ENCODE measurements at places on chromosomes 2 and 18. TPM values are rescaled to one million over a fixed set of nuclear protein-coding genes. Genes with fewer than 3 reads are reported as not detected.

DNA sequence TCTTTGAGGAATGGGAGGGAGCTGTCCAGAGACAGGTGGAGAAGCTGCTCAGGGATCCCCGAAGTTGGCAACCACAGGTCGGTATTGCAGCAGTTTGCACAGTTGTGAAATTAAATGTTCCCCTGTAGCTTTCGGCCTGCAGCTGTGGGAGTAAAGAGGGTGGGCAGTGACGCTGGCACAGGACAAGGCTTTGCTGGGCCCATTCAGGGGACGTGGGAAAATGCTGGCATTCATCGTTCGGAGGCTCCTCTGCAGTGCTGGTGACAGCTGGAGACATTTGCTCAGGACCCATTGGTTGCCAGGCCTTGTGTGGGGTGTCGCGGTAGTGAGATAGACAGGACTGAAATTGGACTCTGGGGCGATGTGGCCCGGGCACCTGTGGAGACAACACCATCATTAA lies 173.7 kb downstream of the MYCN start:
- DNase-seq: no peak
- no peak overlapping the region for H3K27ac ChIP-seq
- H3K4me1 ChIP-seq: no peaks in the 10 kb centered on the region
- H3K27me3 ChIP-seq: no peaks in the 10 kb centered on the region
- no peak overlapping the region for H3K4me3 ChIP-seq

DNA sequence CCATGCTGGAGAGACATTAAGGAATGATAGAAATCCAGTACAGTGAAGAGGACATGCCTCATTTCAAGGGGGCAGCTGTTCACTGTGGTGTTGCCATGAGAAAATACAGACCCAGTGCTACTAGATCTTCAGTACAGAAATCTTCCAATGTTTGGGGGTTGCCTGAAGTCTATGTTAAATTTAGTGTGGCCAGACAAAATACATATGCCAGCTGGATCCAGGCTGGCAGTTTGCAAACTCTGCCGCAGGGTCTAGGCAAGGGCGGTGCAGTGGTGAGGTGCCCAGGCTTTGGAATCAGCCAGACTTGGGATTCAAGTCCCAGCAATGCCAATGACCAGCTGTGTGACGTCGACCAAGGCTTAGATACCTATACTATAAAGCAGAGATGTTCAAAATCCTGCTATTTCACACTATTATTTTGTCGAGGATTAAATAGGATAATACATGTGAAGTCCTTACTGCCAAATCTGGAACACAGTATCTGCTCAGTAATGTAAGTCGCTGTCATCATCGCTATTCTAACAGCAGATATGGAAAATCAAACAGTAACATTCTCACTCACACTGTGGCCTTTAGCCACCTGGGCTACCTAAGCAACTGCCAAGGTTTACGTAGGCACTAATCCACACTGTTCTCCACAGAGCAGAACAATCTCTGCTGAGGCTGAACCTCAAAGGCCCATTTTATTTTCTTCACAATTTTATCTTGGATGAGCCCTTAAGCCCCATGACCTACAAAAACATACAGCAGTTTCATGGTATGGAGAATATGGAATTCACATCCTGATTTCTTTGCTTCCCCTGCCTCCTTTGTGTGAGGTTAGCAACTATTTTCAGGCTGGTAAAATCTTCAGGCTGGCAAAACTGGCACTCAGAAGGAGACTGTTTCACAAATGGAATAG lies 5.9 kb upstream of the TMSB10 start:
- H3K4me1 ChIP-seq: peaks cover 76% of the 10 kb centered on the region
- no peak for DNase-seq
- H3K27ac ChIP-seq: peak overlapping the region; percentile 99

Gene CTLA4
- 13.7 TPM for total RNA-seq

DNA sequence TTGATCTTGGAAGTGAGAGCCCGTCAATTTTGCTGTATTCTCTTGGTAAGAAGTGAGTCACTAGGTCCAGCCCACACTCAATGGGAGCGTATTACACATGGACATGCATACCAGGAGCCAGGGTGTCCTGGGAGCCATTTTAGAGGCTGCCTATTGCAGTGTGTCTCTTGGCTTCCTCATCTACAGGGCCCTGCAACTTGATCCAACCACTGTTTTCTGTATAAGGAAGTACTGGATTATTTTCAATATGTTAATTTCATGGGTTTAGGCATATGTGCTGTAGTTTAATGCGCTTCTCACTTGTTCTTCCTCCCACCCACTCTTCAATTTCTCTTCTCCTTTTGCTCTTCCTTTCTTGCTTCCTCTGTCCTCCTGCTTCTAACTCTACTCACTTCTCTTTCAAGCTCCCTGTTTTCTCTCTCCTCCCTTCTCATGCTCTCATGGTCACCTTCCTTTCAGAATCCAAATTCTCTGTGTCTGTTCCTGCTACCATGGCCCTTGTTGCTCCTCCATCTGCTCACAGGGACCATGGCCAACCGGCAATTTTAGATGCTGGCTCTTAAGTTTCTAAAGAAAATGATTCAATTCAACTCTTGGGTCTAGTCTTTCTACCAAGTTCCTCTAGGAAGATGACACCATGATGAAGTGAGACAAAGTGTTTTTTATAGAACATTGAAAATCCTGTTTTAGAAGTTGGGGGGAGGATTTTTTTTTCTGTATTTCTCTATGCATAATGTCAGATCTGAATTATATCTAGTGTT lies 152.0 kb upstream of the ZEB2 start:
- H3K36me3 ChIP-seq: no peaks in the 10 kb centered on the region
- no peaks in the 10 kb centered on the region for H3K27me3 ChIP-seq
- no peak overlapping the region for H3K4me3 ChIP-seq
- no peak for DNase-seq
- peaks cover 5% of the 10 kb centered on the region for H3K4me1 ChIP-seq

- H3K36me3 ChIP-seq: no peaks in the 10 kb centered on the region
- DNase-seq: no peak
- no peaks in the 10 kb centered on the region for H3K4me1 ChIP-seq
- no peak overlapping the region for H3K4me3 ChIP-seq
Observed at GRCh38 chr2:236070236-236070635, 98.0 kb downstream of the GBX2 start.

DNA sequence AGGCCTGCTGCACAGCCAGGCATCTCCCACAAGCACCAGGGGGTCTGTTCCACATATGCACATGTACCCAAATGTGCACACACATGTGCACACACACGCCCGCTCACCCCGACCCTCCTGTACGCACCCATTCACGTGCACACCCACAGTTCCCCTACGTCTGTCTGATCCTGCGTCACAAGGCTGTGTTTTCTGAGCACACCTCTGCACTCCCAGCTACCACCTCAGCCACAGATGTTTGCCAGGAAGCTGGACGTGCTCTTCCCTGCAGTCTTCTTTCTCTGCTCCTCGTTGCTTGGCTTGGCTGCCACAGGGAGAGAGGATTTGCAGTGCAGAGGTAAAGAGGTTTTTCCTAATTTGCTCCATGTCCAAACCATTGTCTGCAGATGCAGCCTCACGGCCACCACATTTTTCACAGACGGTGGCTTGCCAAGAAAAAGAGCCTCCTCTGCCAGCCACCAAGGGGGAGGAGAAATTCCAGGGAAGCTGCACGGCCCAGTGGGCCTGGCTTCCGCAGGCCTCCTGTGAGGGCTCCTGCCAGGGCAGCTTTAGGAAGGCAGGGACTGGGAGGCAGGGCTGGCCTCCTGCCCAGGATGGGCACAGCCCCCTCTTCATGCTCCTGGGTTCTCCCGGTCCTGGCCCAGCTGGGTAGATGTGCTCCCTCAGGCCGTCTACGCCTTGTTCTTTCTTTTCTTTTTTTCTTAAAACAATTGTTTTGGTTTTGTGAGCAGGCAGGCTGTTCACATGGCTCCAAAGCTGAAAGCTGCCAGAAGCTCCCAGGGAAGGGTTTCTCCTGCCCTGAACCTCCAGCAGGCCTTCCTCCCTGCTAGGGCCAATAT lies 29.3 kb upstream of the HS6ST1 start:
- peaks cover 4% of the 10 kb centered on the region for H3K36me3 ChIP-seq
- peaks cover 5% of the 10 kb centered on the region for H3K27me3 ChIP-seq
- no peaks in the 10 kb centered on the region for H3K4me1 ChIP-seq

Gene COPS9
- 131 TPM for total RNA-seq

Gene TCF23
- not detected for total RNA-seq

GRCh38 chr2:127121776-127122176 lies 14.8 kb upstream of the BIN1 start:
- no peaks in the 10 kb centered on the region for H3K36me3 ChIP-seq
- no peaks in the 10 kb centered on the region for H3K27me3 ChIP-seq
- H3K27ac ChIP-seq: no peak overlapping the region
- H3K4me3 ChIP-seq: no peak overlapping the region

GRCh38 chr2:28678944-28679343 lies 72.7 kb upstream of the PPP1CB start:
- no peak for DNase-seq
- H3K4me3 ChIP-seq: peak overlapping the region; percentile 61
- peak overlapping the region; percentile 99 for H3K27ac ChIP-seq
- peaks cover 70% of the 10 kb centered on the region for H3K4me1 ChIP-seq
- no peaks in the 10 kb centered on the region for H3K27me3 ChIP-seq
- no peaks in the 10 kb centered on the region for H3K36me3 ChIP-seq

- no peak overlapping the region for H3K27ac ChIP-seq
- peaks cover 12% of the 10 kb centered on the region for H3K27me3 ChIP-seq
- H3K36me3 ChIP-seq: no peaks in the 10 kb centered on the region
- no peak for DNase-seq
Observed at GRCh38 chr2:199382091-199382490, 75.6 kb downstream of the SATB2 start.

DNA sequence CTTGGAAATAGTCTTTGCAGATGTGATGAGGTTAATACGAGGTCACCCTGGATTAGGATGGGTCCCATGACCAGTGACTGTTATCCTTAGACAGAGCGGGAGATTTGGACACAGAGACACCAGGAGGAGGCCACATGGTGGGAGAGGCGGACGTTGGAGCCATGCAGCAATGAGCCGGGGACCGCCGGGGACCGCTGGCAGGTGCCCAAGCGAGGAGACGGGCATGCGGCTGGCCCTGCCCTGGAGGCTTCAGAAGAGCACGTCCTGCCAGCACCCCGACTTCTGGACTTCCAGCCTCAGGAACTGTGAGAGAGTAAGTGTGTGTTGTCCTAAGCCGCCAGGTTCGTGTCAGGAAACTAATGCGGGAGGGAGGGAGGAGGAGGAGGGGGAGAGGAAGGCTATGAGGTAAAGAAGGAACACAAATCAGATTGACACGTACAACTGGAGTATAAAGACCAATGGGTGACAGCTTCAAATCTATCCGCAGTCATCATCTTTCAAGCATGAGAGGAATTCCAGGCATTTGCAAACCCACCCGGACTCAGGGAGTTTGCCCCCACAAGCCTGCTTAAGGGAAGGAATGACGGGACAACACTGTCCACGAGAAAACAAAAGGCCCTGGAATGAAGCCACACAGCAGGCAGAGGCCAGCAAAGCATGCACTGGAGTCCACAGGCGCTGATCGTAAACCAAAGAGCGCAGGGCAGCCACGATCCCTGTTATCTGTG lies 11.6 kb upstream of the BOK start:
- no peaks in the 10 kb centered on the region for H3K4me1 ChIP-seq
- H3K36me3 ChIP-seq: no peaks in the 10 kb centered on the region

GRCh38 chr18:41513438-41513837 lies 441.6 kb upstream of the PIK3C3 start:
- no peak overlapping the region for H3K27ac ChIP-seq
- no peak overlapping the region for H3K4me3 ChIP-seq
- H3K36me3 ChIP-seq: no peaks in the 10 kb centered on the region

GRCh38 chr18:9861157-9861556 lies 24.6 kb upstream of the TXNDC2 start:
- peaks cover 9% of the 10 kb centered on the region for H3K36me3 ChIP-seq
- H3K27ac ChIP-seq: no peak overlapping the region
- no peak overlapping the region for H3K4me3 ChIP-seq
- no peak for DNase-seq
- H3K27me3 ChIP-seq: peaks cover 3% of the 10 kb centered on the region

DNA sequence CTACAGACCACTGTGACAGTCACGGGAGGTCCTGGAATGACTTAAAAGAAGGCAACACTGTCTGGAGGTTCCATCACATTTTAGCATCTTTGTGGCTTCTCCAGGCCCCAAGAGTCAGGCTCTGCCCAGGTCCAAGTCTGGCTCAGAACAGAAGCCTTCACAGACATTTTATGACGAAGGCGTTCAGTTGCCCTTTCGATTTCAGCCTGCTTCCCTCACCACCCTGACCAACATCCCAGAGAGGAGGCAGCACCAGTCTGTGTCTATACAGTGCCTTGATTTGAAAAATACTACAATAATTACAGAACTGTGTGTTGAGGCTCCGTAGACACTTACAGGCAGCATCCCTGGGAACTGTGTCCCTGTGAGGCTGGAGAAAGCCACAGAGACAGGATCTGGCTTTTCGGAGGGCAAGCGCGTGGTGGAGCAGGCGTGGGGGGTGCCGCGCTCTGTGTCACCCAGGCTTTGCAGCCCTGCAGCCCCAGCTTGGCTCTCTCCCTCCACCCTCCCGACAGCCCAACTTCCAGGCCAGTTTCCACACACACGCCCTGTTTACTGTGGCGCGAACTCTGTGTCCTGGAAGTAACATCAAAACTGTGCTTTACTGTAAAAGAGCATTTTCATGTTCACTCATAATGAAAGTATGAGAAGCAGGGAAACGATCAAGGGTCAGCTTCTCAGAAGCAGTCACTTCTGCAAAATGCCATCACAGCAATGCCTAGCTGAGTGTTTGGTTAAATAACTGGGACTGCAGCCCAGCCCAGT lies 153.5 kb upstream of the ALKAL2 start:
- peaks cover 39% of the 10 kb centered on the region for H3K4me1 ChIP-seq
- peak overlapping the region; percentile 71 for H3K4me3 ChIP-seq
- H3K27ac ChIP-seq: peak overlapping the region; percentile 49
- peaks cover 2% of the 10 kb centered on the region for H3K27me3 ChIP-seq

DNA sequence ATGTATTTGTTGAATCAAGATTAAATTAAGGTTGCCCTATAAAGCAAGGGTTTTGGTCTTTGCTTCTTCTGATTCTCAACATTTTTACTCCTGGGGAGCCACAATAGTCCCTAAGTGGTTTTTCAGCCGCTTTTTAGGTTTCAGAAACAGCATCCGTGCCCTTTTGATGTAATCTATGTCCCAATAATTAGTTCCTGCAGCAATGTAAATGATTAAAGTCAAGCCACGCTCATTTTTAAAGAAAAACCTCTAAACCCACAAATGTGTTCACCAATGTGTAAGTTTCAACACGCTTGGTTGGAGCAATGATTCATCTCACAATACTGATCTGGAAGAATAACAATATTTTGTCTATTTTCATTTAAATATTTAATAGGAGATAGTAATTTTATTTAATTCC lies 5.6 kb downstream of the ARL4C start:
- H3K36me3 ChIP-seq: peaks cover 37% of the 10 kb centered on the region
- H3K27me3 ChIP-seq: no peaks in the 10 kb centered on the region
- peak overlapping the region; percentile 98 for H3K27ac ChIP-seq
- peak overlapping the region; percentile 95 for H3K4me3 ChIP-seq
- no peak for DNase-seq
- peaks cover 74% of the 10 kb centered on the region for H3K4me1 ChIP-seq

DNA sequence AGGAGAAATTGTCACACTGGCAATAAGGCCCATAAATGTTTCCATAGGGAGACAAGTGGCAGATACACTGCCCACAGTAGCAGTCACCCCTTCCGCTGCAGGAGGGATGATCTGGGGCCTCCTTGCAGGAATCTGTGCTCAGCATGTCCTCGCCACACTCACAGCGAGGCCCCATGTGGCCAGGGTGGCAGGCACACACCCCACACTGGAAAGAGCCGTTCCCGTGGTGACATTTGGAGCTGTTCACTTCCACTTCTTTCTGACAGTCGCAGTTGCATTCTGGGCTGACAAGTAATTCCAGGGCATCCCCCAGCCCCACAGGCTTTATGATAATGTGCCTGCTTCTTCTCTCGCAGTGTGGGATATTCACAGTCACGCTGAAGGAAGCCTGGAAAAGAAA lies 62.6 kb downstream of the ITGB6 start:
- H3K4me1 ChIP-seq: no peaks in the 10 kb centered on the region
- no peak overlapping the region for H3K4me3 ChIP-seq
- no peaks in the 10 kb centered on the region for H3K36me3 ChIP-seq
- H3K27me3 ChIP-seq: peaks cover 16% of the 10 kb centered on the region
- no peak for DNase-seq

Data from natural killer cell treated with Interleukin-12 subunit alpha and Interleukin-12 subunit beta and Interleukin-15 and Interleukin-18, amount 100 ng/mL, for 72 hours (primary cell).